ENCODE measurements at places on chromosomes 7 and 10.

GRCh38 chr10:110706690-110707098 lies 62.6 kb downstream of the RBM20 start:
- DNase-seq = no peak

- no peak for DNase-seq
Observed at GRCh38 chr10:111984057-111984456, 199.5 kb downstream of the GPAM start.

- no peak for DNase-seq
Observed at GRCh38 chr7:128022631-128023532, 8.4 kb downstream of the LRRC4 start.

DNA sequence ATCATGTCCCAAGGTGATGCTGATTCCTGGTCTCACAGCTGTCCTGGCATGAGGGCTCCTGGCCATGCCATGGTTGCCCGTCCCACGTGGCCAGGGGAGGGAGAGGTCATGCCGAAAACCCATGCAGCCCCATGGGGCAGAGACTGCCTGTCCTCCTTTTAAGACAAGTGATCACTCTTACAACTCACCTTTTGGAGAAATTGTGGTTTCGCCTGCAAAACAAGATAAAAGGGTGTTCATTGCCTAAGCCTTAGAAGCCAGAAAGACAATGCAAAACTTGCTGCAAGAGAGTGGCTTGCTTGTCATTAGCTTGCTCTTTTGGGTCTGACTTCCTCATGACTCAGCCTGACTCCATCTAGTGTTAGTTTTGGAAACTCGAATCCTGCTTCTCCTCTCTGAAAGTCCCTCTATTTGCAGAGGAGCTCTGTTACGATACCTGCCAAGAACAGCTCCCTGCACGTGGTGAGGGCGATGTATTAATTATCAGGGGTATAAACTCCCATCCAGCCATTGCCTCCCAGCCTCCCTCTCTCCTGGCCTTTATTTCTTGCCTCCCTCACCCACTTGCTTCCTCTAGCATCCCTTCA lies 26.7 kb downstream of the TMEM273 start:
- DNase-seq = peak; percentile 38

DNA sequence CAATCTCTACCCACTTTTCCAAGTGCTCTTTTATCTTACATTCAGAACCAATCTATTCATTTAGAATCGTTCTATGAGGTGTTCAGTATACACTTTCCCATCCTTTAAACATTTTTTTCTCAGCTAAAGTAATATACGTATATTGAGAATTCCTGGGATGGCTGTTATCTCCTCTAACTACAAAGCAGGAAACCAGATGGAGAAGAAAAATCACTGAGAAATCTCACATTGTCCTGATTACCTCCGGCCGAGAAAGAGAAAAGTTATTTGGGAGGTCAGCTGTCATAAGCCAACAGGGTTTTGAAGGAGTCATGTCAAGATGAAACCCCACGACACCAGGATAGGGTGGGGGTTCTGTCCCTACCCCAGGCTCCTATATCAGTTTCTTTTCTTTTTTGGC lies 99.2 kb upstream of the KDM7A start:
- no peak for DNase-seq

Data from ecto neural progenitor cell (in vitro differentiated cells).